ENCODE measurements at places on chromosomes 6 and 20. TPM values are rescaled to one million over a fixed set of nuclear protein-coding genes. Genes with fewer than 3 reads are reported as not detected.

Gene KIAA0408
- 0.76 TPM for polyA plus RNA-seq

DNA sequence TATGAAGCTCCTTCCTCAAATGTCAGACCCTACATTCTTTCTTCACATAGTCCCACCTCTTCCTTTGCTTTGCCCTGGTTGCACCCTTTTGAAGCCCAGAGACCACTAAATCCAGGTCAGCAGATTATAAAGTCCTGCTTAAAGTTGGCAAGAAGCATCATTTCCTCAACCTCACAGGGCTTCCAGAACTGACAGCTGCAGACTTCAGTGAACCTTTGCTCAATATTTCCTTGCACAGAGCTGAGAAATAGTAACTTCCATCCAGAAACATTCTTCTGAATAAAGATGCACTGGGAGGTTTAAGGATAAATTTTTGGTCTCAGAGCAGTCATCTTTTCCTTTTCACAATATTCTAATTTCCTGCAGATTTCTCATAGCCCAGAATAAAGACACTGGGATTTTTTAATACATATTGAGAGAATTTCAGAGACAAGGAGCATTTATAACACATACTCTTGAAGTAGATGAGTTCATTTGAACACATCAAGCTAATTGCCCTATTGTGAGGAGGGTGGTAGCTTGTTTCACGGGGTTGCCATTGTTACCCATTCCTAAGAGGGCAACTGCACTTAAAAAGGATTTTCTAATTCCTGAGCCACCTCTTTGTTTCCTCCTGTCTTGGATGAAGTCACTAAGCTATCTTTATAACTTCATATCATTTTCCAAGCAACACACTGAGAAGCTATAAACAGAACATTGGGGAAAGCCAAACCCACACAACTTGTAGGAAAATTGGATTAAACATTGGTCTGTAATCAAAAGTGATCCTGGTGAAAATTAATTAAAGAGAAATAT, 150.2 kb upstream of the PLN start:
- no peak for DNase-seq

DNA sequence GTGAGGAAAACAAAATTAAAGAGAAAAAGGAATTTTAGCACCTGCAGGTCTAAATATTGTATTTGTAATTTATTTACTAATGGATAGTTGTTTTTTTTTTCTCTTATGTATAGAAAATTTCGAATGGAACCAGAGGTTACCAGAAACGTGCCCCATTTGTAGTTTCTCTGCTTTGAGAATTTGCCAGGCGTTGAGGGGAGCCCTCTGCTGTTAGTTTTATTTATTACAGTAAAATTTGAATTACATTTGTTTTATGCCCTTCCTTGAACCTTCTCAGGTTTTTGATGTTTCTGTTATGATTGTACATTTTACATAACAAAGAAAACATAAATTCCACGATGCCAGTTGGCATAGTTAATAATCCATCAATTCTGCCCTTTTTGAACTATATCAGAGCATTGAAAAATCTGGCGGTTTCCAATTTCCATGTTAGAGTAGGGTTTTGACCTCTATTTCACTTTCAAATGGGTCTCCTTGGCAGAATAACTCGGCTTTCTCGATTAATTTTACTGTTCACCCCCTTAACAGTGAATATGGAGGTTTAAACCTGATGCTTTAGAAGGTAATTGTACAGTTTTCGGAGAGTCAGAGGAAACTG, 35.1 kb upstream of the RFPL4B start:
- DNase-seq: peak; percentile 10

DNA sequence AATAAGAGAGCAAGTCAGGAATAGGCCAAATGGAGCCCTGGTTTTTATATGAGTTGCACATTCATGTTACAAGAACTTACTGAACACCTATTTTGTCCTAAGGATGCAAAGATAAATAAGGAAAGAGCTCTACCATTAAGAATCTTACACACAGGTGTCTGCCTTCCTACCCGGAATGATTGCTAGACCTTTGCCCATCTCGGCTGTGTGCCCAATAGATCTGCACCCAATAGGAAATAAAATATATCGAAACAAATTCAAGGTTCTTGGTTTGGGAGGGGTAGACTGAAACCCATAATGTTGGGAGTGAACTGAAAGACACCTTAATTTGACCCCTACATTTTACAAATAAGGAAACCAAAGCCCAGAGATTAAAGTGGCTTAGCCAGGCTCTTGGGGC, 48.9 kb downstream of the EDN1 start:
- no peak for DNase-seq

- no peak for DNase-seq
These were observed 299.1 kb downstream of the EPHA7 start for GRCh38 chr6:93120154-93120742.

DNA sequence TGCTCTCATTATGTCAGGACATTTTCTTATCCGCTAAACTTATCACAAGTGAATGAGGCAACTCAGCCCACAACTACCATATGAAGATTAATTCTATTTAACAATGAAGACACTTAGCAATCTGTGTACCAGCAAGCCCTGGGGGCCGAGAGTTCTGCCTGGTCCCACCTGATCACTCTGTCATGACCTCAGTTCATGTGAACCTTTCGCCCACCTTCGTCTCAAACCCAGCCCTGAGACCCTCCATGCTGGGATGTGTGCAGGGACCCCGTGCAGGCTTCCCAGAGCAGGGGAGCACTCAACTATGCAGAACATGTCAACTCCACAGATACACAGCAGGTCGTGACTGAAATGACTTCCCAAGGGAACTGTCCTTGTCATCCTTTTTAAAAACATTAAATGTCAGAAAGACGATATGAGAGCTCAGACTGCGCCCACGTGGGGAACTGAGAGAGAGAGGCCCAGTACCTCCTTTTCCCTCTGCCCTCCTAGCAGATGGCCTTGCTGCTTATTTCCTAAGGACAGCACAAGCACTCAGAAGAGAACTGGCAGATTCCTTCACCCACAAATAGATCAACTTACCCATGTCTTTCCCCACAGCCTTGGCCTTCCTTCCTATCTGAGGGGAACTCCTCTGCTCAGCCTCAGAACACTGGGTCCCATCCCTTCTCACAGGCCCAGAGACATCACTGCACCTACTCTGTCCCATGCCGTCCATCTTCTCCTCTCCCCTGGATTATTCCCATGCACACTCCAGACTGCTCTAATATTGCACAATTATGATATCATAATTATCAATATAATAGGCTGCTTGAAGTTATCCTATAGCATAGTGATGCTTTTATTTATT, 11.5 kb downstream of the ABHD12 start:
- no peak for DNase-seq

DNA sequence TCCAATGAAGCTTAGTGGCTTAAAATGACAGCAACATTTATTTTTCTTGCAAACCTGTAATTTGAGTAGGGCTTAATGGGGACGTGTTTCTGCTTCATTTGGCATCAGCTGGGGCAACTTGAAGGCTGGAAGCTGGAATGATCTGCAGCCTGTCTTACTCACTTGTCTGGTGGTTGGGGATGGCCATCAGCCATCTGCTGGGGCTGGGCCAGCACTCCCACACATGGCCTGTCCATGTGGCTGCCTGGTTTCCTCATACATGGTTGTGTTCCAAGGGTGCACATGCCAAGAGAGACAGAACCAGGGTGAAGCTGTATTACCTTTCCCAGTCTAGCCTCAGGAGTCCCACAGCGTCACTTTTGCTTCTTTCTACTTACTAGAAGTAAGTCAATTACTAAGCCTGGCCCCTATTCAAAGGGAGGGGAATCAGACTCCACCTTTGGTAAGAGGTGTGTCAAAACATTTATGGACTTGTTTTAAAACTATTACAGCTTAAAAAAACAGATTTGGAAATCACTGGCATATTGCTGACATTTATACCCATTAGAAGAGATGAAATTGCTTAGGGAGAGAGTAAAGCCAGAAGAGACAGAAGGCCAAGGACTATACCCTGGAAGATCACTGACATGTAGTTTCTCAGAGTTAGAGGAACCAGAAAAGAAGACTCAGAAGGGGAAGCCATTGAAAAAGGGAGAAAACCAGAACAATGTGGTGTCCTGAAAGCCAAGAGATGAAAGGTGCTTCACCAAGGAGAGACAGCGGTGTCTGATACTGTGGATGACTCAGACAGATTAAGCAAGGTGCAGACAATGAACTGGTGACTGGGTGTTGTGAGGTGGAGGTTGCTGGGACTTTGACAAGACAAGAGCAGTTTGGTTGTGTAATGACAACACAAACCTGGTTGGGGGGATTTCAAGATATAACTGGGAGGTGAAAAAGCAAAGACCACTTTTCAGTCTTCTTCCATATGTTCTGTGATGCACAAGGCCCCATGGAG, 345.2 kb downstream of the GJA1 start:
- DNase-seq: no peak

DNA sequence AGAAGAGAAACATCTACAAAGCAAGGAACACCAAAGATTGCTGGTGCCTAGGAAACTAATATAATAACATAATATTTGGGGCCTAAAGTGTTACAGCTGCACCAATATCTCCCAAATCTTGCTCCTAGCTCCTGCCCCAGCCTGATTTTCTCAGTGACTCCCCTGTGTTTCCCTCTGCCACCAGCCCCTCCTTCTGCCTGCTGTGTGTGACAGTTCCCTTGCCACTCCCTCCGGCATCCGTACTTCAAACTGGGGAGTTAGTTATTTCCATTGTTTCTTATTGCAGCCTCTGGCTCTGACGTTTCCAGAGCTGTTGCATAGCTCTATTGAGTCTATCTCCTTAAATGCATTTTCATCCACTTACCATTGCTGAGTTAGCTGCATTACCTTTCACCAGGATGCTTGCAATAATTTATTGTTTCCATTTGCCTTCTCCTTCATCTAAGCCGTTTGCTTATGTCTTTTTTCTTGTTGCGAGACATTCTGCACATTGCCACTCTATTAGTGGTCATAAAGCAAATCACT, 43.1 kb downstream of the ESR1 start:
- no peak for DNase-seq

DNA sequence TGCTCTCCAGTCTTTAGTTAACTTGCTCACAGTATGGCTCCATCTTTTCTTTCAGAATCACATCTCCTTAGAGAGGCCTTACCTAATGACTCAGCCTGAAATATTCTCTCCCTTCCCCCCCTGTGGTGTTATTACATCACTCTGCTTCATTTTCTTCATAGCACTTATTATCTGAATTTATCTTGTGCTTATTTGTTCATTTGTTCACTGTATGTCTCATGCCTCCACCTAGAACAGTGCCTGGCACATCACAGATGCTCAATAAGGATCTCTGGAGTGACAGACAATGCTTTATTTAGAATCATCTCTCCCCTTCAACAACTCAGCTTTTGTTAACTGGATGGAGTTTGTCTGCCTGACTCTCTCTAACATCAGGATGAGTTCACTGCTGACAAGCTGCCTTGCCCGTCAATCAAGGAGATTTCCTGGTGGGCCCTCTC, 96.6 kb upstream of the MAN1A1 start:
- DNase-seq: no peak

Gene FNDC11
- not detected for polyA plus RNA-seq
